ENCODE measurements at places on chromosomes 12 and 14.

DNA sequence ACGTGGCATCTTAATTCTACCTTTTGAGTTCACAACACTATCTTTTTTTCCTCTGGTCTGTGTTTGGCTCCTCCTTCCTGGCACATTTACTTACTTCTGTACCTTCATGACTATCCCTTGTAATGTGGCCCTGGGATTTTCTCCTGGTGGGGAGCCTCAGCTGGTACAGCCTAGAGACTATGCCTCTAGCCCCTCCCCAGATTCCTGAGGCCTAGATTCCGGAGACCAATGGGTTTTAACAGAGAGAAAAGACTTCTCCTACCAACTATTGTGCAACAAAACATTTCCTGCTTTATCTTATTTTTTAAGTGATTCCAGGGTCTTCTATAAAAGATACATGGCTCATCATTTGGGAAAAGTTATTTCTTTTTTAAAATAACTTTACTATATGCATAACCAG, 216.2 kb upstream of the KRR1 start:
- DNase-seq: no peak

- no peak for DNase-seq
Measured at GRCh38 chr14:100015251-100015655, 50.0 kb upstream of the EVL start.

DNA sequence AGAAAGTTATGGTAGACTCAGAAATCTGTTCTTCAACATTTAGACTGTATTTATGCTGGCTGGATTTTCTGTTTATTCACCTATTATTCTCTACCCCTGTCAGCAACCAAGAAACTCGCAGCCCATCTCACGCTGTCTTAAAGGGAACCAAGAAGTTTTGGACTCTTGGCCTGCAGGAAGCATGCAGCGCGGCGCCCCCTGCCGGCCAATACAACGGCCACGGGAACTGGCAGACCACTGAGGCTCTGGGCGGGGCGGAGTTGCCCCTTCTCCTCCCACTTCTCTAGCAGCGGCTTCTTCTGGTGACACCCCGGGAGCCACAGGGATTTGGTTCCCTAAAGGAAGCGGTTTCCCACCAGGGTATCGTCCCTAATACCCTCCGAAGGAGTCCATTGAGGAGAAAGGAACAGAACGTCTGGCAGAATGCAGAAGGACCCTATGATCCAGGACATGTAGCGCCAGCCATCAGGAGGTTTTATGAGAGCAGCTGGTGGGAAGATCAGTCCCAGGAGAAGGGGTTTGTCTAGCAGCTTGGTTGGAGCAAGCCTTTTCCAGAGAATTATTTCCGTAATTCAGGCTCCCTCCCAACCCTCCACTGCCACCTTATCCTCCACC, 21.0 kb upstream of the RNASE2 start:
- no peak for DNase-seq

- no peak for DNase-seq
Measured at GRCh38 chr12:61667676-61668075, 592.5 kb upstream of the USP15 start.

- no peak for DNase-seq
Measured at GRCh38 chr12:3071107-3071506, 6.1 kb upstream of the TSPAN9 start.

DNA sequence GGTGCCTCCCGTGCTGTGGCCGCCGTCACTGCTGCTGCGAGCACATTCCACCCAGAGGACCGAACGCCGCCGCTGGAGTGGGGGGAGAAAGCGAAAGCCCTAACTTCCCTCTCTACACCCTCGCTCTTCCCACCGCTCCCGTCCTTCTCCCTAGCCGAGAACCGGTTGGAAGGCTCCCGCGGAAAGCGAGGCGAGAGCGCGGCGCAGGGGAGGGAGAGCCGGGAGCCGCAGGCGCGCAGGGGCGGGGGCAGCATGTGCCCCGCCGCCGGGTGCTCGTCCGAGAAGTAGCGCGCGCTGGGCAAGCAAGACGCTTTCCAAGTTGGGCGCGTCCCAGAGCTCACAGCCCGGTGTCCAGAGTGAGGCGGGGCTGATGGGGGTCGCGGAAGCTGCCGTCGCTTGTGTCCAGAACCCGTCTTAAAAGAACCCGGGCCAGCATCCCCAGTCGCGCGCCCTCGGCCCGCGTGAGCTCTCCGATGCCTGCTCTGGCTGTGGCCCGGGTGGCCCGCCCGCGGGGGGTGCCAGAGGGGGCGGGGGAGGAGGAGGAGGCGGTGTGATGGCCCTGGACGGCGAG, at the start of gene TRHDE:
TRHDE (plus strand) TSS at position 280 of the 571 bp plus-strand sequence; CDS start at position 554, 274 bp downstream.
- DNase-seq: no peak

- DNase-seq: no peak
Measured at GRCh38 chr14:59038746-59039145, 149.7 kb upstream of the DAAM1 start.

- peak; percentile 97 for DNase-seq
Measured at GRCh38 chr14:68476212-68477109, 316.4 kb downstream of the ZFP36L1 start.

DNA sequence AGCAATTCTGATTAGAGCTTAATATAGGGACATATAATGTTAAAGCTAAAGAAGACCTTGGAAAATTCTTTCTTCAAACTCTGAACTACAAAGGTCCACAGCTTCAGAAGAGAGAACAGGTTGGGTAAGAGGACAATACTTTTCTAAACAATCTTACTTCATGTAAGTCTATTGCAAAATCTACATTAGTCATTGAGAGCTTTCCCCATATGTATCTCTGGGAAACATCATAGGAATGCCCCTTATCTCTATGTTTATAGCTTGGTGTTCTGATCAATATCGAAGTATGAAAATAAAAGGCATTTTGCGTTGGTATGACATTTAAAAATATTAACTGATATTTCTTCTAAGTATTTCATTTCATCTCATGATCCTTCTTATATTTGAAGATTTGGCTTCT, 962.6 kb downstream of the AACS start:
- no peak for DNase-seq

- no peak for DNase-seq
Measured at GRCh38 chr14:93788543-93789227, 400 bp upstream of the PRIMA1 start.

Measured in GM04504 (cell line).